ENCODE measurements at places on chromosomes 3 and 15.

GRCh38 chr3:151793636-151794035 is 20.3 kb upstream of the AADAC start:
- DNase-seq: no peak

DNA sequence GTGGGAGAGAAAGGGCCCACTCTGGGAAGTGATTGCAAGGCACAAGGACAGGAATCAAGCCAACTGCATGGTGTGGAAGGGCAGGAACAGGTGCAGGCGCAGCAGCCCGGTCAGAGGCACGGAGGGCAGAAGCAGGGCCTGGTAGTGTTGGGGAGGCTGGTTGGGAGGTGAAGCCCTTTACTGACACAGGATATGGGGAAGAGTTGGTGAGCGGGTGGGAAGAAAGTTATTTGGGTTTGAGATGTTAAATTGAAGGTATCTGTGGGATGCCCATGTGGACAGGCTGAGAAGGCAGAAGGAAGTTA is 83.6 kb upstream of the ABHD2 start:
- DNase-seq: no peak

DNA sequence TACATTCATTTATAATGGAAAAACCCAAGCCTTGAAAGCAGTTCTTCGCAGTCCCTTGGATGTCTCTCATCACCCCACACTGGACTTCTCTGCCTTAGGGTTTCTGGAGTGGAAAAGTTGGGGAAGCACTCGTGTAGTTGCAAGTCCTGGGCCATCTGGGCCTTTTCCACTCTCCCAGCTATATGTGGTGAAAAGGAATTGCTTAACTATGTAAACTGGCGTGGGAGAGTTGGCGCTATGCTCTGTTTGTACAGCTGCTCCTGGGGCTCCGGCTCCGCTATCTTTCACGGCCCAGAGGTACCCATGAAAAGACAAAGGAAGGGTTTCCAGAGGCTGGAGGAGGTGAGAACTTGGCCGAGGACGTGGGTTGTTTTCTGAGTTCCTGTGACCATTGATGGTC is 81.1 kb upstream of the MYZAP start:
- DNase-seq: no peak

- no peak for DNase-seq
Observed at GRCh38 chr15:67304778-67305177, 50.2 kb downstream of the IQCH start.

DNA sequence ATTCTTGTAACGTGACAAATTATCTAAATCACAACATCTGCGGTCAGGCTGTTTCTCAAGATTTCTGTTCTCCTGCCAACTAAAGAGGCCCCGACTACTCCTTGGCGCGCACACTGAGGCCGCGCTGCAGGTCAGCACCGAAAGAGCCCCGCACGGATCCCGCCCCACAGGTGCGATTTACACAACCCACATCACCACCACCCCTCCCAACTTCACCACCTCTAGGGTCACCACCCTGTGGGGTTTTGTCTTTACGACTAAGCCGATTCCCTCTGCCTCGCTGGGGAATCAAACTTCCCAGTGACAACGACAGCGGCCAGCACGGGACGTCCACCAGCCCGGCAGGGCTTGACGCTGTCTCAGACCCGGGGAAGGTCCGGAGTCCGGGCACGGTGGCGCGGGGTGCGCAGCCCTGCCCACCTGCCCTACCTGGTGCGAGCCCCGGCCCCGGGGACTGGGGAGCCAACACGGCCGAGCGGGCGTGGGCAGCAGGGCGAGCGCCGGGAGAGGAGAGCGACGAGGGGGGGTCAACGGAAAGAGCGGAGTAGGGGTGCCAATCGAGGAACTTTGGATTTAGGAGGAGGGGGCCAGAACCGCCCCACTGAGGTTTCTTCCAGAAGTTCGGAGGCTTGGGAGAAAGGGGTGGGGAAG is 764 bp downstream of the UACA start:
- peak; percentile 30 for DNase-seq
